MCF 10A (cell line): ENCODE measurements at places on chromosomes 4 and X.

GRCh38 chr4:158999849-159000248, 103.0 kb upstream of the RAPGEF2 start:
- no peak for DNase-seq

GRCh38 chr4:113141901-113142346, 92.5 kb downstream of the ANK2 start:
- no peak for DNase-seq

- no peak for DNase-seq
Observed at GRCh38 chr4:81954271-81954670, 419.5 kb downstream of the HNRNPD start.

GRCh38 chr4:152168987-152169616, 366.8 kb downstream of the FBXW7 start:
- no peak for DNase-seq

GRCh38 chr4:6313216-6313615, 43.6 kb downstream of the WFS1 start:
- DNase-seq = no peak

DNA sequence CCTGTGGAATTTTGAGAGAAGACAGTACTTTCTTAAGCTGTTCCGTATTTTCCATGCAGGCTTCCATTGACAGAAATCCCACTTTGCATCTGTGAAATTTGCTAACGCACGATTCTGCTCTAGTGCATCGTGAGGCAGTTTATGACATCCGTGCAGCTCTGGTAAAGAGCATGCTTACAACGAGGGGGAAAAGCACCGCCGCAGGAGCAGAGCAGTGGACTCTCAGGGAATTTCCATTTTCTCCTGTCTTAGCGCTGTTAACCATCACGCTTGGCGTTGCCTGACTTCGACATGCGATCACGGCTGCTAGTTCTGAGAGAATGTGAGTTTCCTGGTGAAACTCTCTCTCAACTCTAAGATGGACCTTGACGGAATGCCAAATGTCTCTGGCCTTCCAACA, 43.9 kb downstream of the DCTD start:
- no peak for DNase-seq

- no peak for DNase-seq
Observed at GRCh38 chr4:127383666-127384065, 249.1 kb upstream of the INTU start.

GRCh38 chr4:4789462-4789861, 70.0 kb upstream of the MSX1 start:
- DNase-seq = no peak

DNA sequence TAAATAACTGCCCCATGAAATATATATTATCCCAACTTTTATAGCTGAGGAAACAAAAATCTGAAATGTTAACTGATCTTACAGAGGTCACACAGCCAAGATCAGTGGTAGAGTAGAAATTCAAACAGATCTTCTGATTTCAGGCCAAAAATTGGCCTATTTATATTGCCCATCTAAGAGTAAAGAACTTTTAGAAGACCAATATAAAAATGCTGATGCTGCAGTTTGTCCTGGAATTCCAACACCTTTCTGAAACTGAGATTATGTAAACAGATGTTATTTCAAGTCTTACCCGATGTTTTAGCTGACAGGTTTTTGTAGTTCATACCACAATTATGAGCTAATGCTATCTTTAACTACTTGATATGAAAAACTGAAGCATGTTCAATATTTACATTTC, 51.1 kb downstream of the SPANXN3 start:
- no peak for DNase-seq

DNA sequence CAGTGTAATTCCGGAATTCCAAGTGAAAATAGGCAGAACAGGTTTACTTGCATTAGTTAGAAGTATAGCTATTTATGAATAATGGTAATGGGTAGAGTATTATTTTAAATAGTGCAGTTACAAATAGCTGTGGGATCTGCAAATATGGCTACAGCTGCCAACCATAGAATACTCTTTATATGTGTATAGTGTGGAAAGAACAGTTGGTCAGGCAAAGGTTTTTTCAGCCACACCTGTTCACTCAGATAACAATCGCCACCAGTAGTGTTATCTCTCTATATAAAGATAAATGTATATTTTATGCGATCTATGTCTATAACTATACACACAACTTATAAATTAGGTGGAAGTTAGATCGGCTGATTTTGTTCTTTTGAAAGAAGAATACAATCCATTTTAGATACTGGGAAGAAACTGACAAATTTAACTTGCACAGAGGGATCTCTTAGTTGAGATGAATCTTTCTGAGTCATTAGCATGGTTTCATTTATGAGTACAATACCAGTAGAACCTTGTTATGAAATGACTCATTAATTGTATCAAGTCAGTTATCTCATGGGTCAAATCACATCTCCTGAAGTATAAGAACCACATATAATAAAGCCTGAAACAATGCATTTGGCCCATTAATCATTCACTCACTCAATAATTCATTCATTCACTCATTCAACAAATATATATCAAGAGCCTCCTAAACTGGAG, 100.9 kb upstream of the NR3C2 start:
- DNase-seq = no peak

DNA sequence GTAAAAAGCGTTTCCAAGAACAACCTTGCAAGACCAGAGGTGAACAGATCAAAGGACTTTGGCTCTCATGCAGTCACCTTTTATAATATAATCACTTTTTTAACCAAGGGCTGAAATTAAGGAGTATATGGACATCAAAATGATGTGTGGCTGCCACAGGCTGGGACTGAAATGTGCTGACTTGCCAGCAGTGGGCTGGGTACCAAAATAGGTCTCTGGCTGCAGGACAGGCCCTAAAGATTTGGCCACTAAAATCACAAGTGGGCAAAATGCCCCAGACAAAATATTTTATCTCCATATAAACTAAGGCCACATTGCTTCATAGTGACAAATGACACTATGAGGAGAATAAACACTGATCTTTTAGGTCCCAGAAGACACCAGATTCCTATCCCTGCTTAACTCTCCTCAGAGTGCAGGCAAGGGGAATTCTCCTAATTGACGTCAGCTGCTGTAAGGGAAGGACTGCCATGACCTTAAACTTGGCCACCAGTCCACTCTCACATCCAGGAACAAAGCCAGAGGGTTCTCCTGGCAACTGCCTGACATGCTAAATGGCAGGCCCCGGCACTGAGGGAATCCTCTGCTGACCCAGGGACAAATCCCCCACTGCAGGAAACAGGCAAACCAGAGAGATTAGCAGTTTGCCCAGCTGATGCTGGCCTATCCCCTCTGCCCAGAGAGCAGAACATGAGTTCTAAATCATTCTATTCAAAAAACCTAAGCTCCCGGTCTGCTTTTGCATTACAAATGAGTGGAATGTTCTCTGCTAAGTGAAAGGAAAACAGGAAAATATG, 155.8 kb downstream of the PPP3CA start:
- no peak for DNase-seq

DNA sequence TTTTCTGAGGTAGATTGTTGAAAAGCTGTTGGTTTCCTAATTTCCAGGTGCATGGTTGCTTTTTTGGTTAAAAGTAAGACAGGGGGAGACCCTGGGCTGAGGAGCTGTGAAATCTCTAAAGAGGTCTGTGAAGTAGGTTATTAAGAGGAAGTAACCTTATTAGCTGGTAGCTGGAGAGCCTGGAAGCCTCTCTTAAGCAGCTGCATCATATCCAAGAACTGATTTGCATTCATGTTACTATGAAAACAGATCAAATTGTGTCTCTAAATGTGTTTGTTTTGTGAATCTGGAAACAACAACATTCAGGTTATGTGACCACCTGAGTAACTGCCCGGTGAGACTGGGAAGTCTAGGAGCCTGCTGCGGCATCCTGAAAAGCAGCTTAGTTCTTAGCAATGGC, 54.1 kb downstream of the ARHGAP10 start:
- DNase-seq = no peak

GRCh38 chr4:1540601-1541375, 134.5 kb upstream of the NKX1-1 start:
- DNase-seq = no peak

DNA sequence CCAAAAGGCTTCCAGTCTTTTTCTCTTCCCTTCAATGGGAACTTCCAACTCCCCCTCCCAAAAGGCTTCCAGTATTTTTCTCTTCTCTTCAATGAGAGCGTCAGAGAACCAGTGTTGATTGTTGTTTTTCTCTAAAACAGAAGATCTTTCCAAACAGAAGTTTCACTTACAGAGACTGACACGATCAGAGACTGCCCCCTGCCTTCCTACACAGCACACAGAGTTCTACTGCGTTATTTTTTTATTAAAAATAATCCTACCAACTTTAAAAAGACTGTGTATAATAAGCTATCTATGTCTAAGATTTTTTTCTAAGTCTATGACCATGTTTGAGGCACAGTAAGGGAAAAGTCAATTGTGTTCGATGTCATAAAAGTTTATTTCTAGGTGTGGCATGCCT, 3.5 kb upstream of the HTR2C start:
- peak; percentile 1 for DNase-seq

GRCh38 chr4:26175006-26175786, 145.6 kb upstream of the RBPJ start:
- DNase-seq = no peak

- peak; percentile 60 for DNase-seq
Observed at GRCh38 chrX:129540068-129540653, at the start of gene OCRL. Gene OCRL (plus strand): TSS chrX:129540259. CDS start chrX:129540440, 181 bp downstream.

DNA sequence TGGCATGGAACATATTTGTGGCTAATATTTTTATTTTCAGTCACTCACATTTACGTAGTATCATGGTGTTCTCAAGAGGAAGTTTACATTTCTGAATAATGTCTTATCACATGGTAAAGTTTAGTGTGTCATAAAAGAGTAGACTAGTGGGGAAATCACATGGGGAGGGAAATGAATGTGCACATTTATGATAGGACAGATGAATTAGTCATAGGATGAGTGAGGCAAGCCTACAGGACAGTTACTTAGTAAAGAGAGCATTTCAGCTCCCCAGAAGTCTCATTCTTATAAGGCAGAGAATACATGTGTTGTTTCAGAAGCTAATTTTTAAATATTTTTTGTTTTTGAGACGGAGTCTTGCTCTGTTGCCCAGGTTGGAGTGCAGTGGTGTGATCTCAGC, 6.2 kb downstream of the GK start:
- peak; percentile 71 for DNase-seq

GRCh38 chr4:3867403-3868100, 101.4 kb downstream of the ADRA2C start:
- no peak for DNase-seq

DNA sequence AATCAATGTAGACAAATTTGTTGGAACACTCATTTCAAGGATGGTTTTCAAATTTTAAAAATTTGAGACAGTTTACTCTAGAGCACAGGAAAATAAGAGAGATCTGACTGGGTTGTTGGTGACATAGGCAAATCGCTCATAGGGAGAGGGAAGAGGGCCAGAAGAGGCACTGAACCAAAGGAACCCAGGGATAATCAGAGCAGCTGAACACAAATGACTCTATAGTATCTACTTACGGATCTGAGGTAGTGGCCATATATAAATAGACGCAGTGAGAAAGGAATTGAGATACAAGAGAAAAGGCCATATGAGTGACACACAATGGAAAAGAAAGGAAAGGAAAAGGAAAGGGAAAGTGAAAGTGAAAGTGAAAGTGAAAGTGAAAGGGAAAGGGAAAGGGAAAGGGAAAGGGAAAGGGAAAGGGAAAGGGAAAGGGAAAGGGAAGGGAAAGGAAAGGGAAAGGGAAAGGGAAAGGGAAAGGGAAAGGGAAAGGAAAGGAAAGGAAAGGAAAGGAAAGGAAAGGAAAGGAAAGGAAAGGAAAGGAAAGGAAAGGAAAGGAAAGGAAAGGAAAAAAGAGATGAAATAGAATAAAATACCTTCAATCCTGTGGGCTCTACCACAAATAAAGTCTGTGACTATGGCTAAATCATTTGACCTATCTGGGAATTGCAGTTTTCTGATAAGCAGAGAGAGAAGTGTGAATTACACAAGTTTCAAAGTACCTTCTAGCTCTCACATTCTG, 759.2 kb downstream of the DMD start:
- DNase-seq = no peak

DNA sequence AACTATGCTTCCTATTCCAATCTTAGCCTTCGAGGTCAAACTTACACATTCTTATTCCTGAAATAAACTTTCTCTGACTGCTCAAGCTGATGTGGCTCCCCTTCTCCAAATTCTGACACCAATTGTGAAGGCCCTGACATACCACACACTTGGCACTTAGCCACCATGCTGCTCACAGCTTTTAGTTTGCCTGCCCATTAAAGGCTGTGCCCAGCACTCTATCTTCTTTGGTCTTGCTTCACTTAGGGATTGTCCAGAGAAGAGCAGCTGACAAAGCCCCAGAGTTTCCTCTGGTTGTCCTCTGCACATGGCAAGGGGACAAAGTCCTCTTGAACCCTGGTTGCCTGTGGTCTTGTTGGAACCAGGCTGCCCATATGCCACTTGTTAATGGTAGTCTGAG, 126.1 kb downstream of the ARHGEF9 start:
- no peak for DNase-seq

GRCh38 chr4:139209470-139210063, 32.5 kb upstream of the ELF2 start:
- no peak for DNase-seq

- peak; percentile 90 for DNase-seq
Observed at GRCh38 chr4:105620640-105621323, 68.4 kb downstream of the ARHGEF38 start.

DNA sequence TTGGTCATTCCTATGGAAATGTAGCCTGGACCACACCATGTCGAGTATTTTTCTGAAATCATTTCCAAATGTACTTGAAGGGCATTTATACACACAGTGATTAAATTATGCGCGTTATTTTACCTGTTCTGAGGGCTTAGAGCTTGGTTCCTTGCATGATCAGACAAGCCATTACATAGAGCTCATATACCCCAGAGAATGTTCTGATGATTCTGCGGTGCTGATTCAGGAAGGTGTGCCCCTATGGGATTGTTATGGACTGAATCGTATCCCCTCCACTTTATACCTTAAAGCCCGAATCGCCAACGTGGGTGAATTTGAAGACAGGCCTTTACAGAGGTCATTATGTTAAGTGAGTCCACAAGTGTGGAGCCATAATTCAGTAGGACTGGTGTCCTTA, 848.9 kb downstream of the TRIML1 start:
- DNase-seq = no peak

DNA sequence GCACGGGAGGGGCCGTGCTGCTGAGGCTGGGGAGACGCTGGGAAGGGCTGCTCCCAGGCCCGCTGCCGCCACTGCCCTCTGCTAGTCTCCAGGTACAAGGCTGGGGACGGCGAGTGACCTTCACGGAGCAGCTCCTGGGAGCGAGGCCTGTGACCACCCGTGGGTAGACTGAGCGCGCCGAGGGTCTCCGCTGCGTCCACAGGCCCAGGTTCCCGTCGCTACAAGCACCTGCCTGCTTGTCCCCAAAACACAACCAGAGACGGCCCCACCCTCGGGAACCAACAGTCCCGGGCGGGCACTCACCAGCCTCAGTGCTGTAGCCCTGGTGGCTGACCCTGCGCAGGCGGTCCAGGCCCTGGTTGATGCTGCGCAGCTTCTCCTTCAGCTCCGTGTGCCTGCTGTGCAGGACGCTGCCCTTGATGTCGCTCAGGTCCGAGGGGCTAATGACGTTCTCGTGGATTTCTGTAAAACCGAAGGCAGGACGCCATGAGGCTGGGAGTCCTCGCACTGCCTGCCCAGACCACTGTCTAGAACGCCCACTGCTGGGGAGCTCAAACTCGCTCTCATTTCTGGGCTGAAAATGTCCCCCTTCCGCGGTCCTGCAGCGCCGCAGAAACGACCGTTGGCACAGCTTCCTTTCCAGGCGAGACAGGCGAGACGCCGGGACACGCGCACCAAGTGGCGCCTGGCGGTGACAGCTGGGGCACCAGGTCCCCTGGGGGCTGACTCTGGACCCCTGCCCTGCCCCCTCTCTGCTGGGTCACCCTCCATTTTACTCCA, 14.3 kb downstream of the LRPAP1 start:
- DNase-seq = no peak
